ENCODE measurements at places on chromosomes 12 and 14. TPM values are rescaled to one million over a fixed set of nuclear protein-coding genes. Genes with fewer than 3 reads are reported as not detected.

DNA sequence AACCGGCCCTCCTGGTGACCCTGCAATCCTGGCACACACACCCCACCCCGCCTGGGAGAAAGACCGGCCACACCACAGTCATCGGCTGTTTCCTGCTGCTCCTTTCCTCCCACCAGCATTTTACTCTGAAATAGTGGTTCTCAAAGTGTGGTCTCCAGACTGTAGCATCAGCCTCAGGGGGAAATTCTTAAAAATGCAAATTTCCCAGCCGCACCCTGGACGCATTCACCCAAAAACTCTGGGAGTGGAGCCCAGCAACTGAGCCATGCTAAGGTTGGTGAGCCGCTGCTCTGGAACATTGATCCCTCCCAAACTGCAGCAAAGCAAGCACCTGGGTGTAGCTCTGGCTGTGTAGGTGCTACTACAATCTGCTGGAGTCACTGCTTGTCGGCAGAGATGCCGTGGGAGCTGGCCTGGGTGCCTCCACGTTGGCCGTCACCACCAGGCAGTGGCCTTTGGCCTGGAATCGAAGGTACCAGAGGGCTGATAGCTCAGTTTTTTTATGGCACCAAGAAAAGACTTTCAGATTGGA, 38.4 kb upstream of the BCL2L14 start:
- peak overlapping the region; percentile 23 for H3K4me3 ChIP-seq
- H3K36me3 ChIP-seq, result no peaks in the 10 kb centered on the region

- no peaks in the 10 kb centered on the region for H3K27me3 ChIP-seq
- no peak for DNase-seq
- H3K4me1 ChIP-seq, result peaks cover 26% of the 10 kb centered on the region
Observed at GRCh38 chr14:89534902-89535685, 118.1 kb upstream of the FOXN3 start.

GRCh38 chr14:89378119-89378518, 38.9 kb downstream of the FOXN3 start:
- H3K4me3 ChIP-seq, result no peak overlapping the region
- peaks cover 30% of the 10 kb centered on the region for H3K36me3 ChIP-seq
- peak; percentile 54 for DNase-seq
- H3K27me3 ChIP-seq, result no peaks in the 10 kb centered on the region

GRCh38 chr14:101820283-101820798, 58.8 kb downstream of the PPP2R5C start:
- H3K27me3 ChIP-seq, result no peaks in the 10 kb centered on the region
- peak overlapping the region; percentile 99 for H3K27ac ChIP-seq
- DNase-seq, result peak; percentile 66
- peaks cover 54% of the 10 kb centered on the region for H3K36me3 ChIP-seq
- peak overlapping the region; percentile 75 for H3K4me3 ChIP-seq

- H3K27ac ChIP-seq, result no peak overlapping the region
- H3K27me3 ChIP-seq, result peaks cover 8% of the 10 kb centered on the region
- H3K4me1 ChIP-seq, result peaks cover 3% of the 10 kb centered on the region
- H3K4me3 ChIP-seq, result no peak overlapping the region
- H3K36me3 ChIP-seq, result no peaks in the 10 kb centered on the region
- DNase-seq, result peak; percentile 64
Observed at GRCh38 chr14:88168498-88169165, 154.4 kb downstream of the KCNK10 start.

- peaks cover 1% of the 10 kb centered on the region for H3K36me3 ChIP-seq
- no peak for DNase-seq
- no peak overlapping the region for H3K27ac ChIP-seq
- no peaks in the 10 kb centered on the region for H3K27me3 ChIP-seq
Observed at GRCh38 chr12:38682521-38682920, 222.9 kb downstream of the CPNE8 start.

DNA sequence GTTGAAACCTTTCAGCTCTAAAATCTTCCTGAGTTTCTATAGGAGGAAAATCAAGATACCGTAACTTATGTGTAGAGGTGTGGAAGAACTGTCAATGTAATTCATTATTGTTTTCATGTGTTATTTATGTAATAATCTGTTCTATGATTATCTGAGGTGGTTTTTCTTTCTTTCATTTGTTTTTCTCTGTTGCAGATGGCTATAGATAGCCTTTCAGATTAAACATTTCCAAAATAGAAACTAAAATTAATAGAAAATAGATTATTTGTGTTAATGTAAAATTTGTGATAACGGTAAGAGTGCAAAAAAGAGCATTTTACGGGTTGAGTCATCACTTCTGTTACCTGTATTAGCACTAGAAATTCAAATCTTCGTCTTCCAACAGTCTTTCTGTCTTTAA, 128.8 kb downstream of the SYNE2 start:
- no peak overlapping the region for H3K27ac ChIP-seq
- DNase-seq, result no peak
- H3K36me3 ChIP-seq, result peaks cover 24% of the 10 kb centered on the region
- H3K27me3 ChIP-seq, result no peaks in the 10 kb centered on the region
- no peak overlapping the region for H3K4me3 ChIP-seq
- peaks cover 15% of the 10 kb centered on the region for H3K4me1 ChIP-seq

DNA sequence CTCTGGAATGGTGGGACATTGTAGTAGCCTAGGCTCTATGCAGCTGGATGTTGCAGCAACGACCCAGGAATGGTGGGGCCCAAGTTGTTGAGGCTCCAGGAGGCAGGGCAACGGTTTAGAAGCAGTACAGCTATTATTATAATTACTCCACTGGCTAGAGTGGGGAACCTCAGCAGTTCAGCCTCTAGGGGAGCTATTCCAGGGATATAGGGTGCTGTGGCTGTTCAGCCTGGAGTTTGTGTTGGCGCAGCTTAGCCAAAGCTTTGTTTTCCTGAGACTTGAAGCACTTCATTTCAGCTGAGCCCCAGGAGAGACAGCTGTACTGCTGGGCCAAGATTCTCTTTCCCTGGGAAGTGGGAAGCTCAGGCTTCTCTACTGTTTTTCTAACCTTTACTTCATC, 1023.0 kb upstream of the ATXN7L3B start:
- no peaks in the 10 kb centered on the region for H3K36me3 ChIP-seq
- no peaks in the 10 kb centered on the region for H3K4me1 ChIP-seq
- no peak for DNase-seq
- H3K4me3 ChIP-seq, result no peak overlapping the region
- H3K27me3 ChIP-seq, result no peaks in the 10 kb centered on the region

GRCh38 chr12:121524196-121524916, 56.5 kb downstream of the KDM2B start:
- no peak overlapping the region for H3K27ac ChIP-seq
- H3K27me3 ChIP-seq, result no peaks in the 10 kb centered on the region
- DNase-seq, result no peak

DNA sequence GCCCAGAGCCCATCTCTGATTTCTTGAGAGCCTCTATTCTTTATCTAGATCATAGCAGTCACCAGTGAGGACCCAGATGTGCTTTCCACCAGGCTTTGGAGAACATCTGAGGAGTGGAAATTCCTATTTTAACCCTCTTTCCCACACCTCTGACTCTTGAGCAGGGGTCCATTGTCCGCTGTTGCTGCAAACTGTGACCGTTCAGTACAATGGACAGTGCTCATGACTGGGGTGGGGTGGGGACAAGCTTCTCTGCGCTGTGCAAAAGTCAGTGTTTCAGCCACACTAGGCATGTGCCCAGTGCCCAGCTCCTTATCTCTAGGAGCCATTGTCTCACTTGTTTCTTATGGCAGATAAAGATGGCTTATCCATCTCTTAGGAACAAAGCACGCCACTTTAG, 16.9 kb upstream of the KRT7 start:
- DNase-seq, result no peak
- H3K4me3 ChIP-seq, result no peak overlapping the region
- H3K4me1 ChIP-seq, result peaks cover 2% of the 10 kb centered on the region
- no peaks in the 10 kb centered on the region for H3K36me3 ChIP-seq
- no peak overlapping the region for H3K27ac ChIP-seq

GRCh38 chr14:75587388-75587787, 9.0 kb downstream of the FLVCR2 start:
- H3K4me3 ChIP-seq, result no peak overlapping the region
- H3K36me3 ChIP-seq, result peaks cover 2% of the 10 kb centered on the region
- H3K4me1 ChIP-seq, result no peaks in the 10 kb centered on the region
- H3K27ac ChIP-seq, result no peak overlapping the region

GRCh38 chr12:121678716-121679300, 9.4 kb upstream of the MORN3 start:
- peaks cover 9% of the 10 kb centered on the region for H3K4me1 ChIP-seq
- H3K4me3 ChIP-seq, result no peak overlapping the region
- no peaks in the 10 kb centered on the region for H3K36me3 ChIP-seq
- no peak overlapping the region for H3K27ac ChIP-seq

The ZFHX2 gene
- 1.4 TPM for total RNA-seq

The PMEL gene
- total RNA-seq, result 1.5 TPM

The GLIPR1L1 gene
- total RNA-seq, result not detected

The KIF5A gene
- total RNA-seq, result 0.90 TPM

The LGMN gene
- 10.2 TPM for total RNA-seq

The VRTN gene
- total RNA-seq, result not detected

The DIO2 gene
- not detected for total RNA-seq

The TCL1B gene
- not detected for total RNA-seq

The BDKRB2 gene
- total RNA-seq, result not detected
